GM23248 (cell line): ENCODE measurements at places on chromosomes 1 and 21.

DNA sequence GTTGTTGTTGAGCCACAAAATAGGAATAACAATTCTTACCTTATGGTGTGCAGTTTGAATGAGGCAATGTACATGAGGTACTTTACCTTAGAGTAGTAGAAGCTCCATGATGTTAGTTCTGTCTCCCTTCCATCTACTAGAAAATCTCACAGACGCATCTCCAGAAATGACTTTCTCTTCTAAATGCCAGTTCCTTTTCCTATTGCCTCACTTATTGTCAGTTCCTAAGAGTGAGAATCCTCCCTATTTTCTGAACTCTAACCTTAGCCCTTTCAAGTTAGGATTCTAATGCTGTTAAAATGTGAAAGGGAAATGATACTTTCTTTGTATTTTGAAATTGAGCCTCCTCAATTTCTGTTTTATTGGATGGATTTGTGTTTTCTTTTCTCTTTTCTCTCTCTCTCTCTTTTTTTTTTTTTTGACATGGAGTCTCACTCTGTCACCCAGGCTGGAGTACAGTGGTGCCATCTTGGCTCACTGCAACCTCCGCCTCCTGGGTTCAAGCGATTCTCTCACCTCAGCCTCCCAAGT lies 18.6 kb upstream of the MAPKAPK2 start:
- H3K27ac ChIP-seq = no peak overlapping the region
- H3K4me3 ChIP-seq = no peak overlapping the region
- no peaks in the 10 kb centered on the region; the same call in 1 of the 2 replicates for H3K27me3 ChIP-seq

GRCh38 chr21:44326716-44327602 lies 12.2 kb downstream of the CFAP410 start:
- H3K4me1 ChIP-seq = no peaks in the 10 kb centered on the region
- no peak for DNase-seq
- H3K4me3 ChIP-seq = no peak overlapping the region
- no peaks in the 10 kb centered on the region for H3K36me3 ChIP-seq
- no peaks in the 10 kb centered on the region for H3K27me3 ChIP-seq

DNA sequence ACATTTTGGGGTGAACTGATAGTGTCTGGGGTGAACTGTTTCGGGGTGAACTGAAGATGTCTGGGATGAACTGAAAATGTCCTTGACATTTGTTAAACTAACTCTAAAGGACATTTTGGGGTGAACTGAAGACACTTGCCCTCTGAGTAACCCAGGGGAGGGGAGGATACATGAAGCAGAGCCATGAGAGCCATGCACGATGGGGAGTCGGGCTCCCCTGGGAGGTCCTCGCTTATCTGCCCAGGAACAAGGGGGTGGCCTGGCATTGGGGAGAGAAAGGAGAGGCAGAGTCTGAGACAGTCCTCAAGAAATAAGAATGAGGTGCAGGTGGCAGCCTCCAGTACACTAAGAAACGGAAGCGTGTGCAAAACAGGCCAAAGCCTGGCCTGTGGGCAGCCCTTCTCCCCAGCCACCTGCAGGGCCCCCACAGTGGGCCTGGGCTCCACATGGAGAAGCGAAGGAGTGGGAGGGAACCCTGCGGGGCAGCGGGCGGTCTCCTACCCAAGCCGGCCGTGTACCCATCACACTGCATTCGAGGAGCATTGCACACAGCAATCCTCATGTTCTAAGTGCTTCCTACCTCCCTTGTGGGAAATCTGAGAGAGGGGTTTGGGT lies 24.2 kb downstream of the RSPH1 start:
- peaks cover 8% of the 10 kb centered on the region; the same call in 1 of the 2 replicates for H3K27me3 ChIP-seq
- H3K27ac ChIP-seq = no peak overlapping the region
- no peaks in the 10 kb centered on the region for H3K4me1 ChIP-seq

DNA sequence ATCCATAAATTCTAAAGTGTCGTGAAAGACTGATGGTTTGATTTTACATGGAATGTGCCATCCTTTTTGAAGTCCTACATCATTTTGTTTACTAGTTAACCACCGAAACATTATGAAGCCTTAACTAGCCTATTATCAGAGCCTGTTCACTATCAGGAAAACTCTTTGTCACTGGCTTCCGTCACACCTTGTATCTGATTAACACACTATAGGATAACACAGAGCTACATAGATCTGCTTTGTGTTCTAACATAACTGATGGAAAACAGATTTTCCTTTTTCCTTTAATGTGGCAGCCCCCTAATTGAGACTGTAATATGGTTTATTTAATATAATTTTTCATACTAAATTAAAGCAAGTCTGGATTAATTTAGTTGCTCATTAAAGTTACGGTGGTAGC lies 74.5 kb upstream of the SCYL3 start:
- H3K27ac ChIP-seq = no peak overlapping the region
- no peaks in the 10 kb centered on the region for H3K4me1 ChIP-seq
- no peaks in the 10 kb centered on the region for H3K27me3 ChIP-seq
- H3K4me3 ChIP-seq = no peak overlapping the region

DNA sequence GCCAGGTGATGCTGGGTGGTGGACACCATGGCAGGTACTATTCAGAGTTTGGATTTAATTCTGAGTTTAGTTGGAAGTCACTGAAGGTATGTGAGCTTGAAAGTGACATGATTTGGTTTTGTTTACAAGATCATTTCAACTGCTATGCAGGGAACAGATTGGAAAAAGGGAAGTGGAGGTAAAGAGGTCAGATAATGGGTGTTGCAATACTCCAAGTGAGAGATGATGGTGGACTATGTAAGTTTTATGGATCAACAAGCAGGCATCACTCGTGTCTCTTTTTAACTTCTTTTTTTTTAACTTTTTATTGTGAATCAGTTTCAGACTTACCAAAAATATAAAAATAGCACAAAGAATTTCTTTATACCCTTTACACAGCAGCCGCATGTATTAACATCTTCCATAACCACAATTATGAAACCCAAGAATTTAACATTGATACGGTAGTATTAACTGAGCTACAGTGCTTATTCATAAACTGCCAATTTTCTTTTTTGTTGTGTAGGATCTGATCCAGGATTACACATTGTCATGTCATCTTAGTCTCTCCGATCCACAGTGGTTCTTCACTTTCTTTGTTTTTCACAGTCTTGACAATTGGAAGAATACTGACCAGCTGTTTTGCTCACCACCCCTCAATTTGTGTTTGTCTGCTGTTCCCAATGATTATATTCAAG lies 24.9 kb upstream of the NHLH2 start:
- H3K36me3 ChIP-seq = no peaks in the 10 kb centered on the region
- no peaks in the 10 kb centered on the region; the same call in none of the 2 replicates for H3K27me3 ChIP-seq
- no peak overlapping the region for H3K4me3 ChIP-seq
- no peaks in the 10 kb centered on the region for H3K4me1 ChIP-seq

DNA sequence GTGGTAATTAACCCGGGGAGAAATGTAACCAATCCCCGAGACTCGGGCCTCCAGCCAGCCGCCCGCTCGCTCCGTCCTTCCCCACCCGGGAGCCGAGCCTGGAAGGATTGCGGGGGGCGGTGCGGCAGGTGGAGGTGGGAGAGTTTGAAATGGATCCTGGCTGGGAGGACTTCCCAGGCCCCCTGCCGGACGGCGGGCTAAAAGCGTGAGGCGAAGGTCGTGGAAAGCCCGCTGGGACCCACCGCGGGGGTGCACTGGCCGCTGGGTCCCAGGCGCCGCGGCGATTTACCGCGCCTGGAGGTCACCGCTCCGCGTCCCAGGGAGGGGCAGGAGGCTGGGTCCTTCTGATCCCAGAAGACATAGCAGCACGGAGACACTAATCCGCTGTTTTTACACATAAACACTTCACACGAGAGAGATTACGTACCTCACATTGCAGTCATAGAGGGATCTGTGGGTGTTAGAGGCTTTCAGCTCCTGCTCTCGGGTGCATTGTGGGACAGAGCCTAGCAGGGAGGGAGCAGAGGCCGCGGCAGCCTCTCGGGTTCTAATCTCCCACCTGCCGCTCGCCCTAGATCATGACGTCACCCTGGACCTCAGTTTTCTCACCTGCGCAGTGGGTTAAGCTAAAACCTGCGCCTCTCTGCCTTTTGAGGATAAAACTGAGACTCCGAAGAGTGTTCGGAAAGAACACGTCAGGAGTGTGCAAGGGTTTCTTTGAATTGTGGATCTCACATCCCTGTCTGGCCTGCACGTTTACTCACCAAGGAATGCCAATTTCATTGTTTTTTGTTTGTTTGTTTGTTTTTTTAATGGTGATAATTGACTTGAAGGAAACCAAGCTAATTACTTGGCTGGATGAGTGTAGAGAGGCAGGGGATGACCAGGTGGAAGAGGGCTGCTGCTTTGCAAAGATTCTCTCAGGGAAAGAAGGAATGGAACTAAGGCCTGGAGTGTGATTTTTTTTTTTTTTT lies 17.1 kb upstream of the TMEM9 start:
- peak overlapping the region; percentile 70 for H3K27ac ChIP-seq
- H3K4me3 ChIP-seq = peak overlapping the region; percentile 87
- no peaks in the 10 kb centered on the region for H3K27me3 ChIP-seq
- H3K36me3 ChIP-seq = no peaks in the 10 kb centered on the region

DNA sequence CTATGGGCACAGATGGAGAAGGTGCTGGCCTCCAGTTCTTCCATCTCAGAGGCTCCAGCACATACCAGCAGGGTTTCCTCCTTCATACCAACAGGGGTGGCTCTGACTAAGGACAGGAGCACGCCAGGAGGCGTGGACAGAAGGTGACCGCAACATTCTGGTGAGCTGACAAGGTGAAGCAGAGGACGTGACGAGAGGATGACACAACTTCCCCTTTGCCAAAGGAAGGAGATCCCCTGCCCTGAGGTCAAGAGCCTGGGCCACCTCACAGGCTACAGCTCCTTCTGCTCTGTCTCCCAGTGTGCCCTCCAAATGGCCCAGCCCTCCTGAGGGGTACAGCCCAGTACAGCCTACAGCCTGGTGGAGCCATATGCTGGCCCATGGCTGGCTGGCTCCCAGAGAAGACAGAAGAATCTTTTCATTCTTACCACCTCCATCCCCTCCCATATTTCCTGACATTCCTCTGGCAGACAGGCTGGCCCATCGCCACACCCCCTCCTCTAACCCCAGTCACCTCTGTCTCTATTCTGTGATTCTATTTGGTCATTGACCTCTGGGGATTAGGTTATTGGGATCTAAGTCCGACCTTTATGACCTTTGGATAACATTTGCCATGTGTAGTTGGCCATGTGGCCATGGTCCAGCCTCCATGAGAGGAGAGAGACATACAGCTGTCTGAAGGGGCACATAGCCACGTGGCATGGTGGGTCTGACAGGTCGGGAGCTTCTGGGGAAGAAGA lies 5.1 kb upstream of the LAMB3 start:
- H3K36me3 ChIP-seq = no peaks in the 10 kb centered on the region
- H3K4me3 ChIP-seq = no peak overlapping the region
- H3K4me1 ChIP-seq = no peaks in the 10 kb centered on the region
- H3K27ac ChIP-seq = no peak overlapping the region
- peak; percentile 30 for DNase-seq
- no peaks in the 10 kb centered on the region; the same call in 1 of the 2 replicates for H3K27me3 ChIP-seq

- no peak for DNase-seq
- H3K27me3 ChIP-seq = no peaks in the 10 kb centered on the region
- H3K4me1 ChIP-seq = peaks cover 44% of the 10 kb centered on the region
- H3K27ac ChIP-seq = peak overlapping the region; percentile 57
- H3K36me3 ChIP-seq = no peaks in the 10 kb centered on the region
- no peak overlapping the region for H3K4me3 ChIP-seq
Measured at GRCh38 chr1:221711656-221712055, 30.2 kb downstream of the DUSP10 start.

DNA sequence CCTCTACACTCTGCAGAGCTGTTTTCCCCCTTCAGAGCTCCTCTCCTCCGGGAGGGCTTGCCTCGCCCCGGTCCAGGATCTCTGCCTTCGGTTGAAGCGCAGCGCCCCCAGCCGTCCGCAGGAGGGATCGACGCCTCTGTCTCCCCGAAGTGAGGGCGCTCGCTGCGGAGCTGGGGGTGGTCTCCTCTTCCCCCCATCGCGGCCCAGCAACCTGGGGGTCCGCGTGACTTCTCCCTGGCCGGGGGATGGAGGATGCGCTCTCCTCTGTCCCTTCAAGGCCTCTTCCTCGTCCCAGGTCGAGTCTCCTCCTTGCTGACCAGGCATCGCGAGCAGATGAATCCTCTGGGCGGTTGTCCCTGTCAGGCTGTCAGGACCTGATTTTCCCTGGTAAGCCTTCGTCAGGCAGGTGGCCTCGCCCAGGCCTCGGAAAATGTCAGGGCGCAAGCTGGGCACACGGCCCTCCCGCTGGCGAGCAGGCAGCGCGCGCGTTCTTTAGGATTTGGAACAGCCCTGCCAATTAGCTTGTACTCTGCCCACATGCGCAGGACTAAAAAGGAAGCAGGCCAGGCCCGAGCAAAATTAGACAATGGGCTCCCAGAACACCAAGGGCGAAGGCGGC lies 90.5 kb downstream of the EDEM3 start:
- no peaks in the 10 kb centered on the region for H3K36me3 ChIP-seq
- H3K4me3 ChIP-seq = peak overlapping the region; percentile 63
- H3K4me1 ChIP-seq = no peaks in the 10 kb centered on the region
- peaks cover 10% of the 10 kb centered on the region for H3K27me3 ChIP-seq
- no peak overlapping the region for H3K27ac ChIP-seq

- DNase-seq = no peak
- no peak overlapping the region for H3K27ac ChIP-seq
- H3K4me1 ChIP-seq = peaks cover 5% of the 10 kb centered on the region; the same call in 1 of the 2 replicates
- no peak overlapping the region for H3K4me3 ChIP-seq
- no peaks in the 10 kb centered on the region for H3K27me3 ChIP-seq
Measured at GRCh38 chr21:34008618-34009017, 64.8 kb upstream of the MRPS6 start.

DNA sequence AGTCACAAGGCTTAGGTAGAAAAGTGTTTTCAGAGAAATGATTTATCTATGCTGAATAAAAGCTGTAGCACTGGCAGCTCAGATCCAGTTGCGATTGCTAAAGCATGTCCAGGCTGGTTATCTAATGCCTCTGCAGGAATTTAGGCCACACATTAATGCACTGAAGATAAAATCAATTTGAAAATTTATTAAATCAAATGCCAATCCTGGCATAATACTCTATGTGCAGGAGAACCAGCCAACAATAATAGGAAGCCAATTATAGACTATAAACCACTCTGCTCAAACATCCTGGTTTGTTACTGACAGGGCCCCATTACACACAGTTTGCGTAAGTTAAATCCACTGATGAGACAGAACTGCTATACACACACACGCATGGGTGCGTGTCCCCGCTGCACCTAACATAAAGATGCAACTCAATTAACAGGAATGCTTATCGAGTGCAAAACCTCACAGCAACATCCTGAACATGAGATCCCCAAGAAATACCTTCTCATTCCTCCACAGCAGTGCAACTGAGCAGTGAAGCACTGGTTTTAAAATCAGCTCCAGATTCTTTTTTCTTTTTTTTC lies 40.6 kb downstream of the PTP4A2 start:
- H3K27ac ChIP-seq = no peak overlapping the region
- no peaks in the 10 kb centered on the region for H3K27me3 ChIP-seq

- DNase-seq = no peak
- H3K36me3 ChIP-seq = no peaks in the 10 kb centered on the region
- H3K4me1 ChIP-seq = peaks cover 20% of the 10 kb centered on the region
- H3K4me3 ChIP-seq = no peak overlapping the region
- H3K27ac ChIP-seq = no peak overlapping the region
Measured at GRCh38 chr1:94875794-94876193, 51.1 kb downstream of the CNN3 start.

DNA sequence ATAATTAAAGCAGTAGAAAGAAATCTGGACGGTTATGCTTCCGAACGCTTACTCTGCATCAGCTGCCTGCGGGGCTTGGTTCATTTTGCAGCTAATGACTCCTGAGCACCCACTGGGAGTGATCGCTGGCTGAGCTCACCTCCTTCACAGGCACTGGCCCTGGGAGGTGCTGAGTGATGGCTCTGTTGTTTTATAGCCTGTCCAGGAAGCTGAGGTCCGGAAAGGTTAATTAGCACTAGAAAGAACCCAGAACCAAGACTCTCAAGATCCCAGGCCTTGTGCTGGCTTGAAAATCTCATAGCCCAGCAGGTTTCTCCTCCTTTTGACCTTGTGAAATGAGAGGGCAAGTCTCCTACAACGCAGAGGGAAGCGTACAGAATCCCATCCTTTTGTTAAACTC lies 226.2 kb downstream of the AJAP1 start:
- no peaks in the 10 kb centered on the region for H3K4me1 ChIP-seq
- H3K36me3 ChIP-seq = no peaks in the 10 kb centered on the region
- H3K4me3 ChIP-seq = no peak overlapping the region
- no peak for DNase-seq
- no peaks in the 10 kb centered on the region for H3K27me3 ChIP-seq
- H3K27ac ChIP-seq = no peak overlapping the region
